Heart left ventricle (tissue), 16 donors: ENCODE measurements at places on chromosomes 6 and 20. TPM values are rescaled to one million over a fixed set of nuclear protein-coding genes. Genes with fewer than 3 reads are reported as not detected.

- no peak for DNase-seq
Observed at GRCh38 chr6:153503810-153504209, 372.7 kb upstream of the RGS17 start.

DNA sequence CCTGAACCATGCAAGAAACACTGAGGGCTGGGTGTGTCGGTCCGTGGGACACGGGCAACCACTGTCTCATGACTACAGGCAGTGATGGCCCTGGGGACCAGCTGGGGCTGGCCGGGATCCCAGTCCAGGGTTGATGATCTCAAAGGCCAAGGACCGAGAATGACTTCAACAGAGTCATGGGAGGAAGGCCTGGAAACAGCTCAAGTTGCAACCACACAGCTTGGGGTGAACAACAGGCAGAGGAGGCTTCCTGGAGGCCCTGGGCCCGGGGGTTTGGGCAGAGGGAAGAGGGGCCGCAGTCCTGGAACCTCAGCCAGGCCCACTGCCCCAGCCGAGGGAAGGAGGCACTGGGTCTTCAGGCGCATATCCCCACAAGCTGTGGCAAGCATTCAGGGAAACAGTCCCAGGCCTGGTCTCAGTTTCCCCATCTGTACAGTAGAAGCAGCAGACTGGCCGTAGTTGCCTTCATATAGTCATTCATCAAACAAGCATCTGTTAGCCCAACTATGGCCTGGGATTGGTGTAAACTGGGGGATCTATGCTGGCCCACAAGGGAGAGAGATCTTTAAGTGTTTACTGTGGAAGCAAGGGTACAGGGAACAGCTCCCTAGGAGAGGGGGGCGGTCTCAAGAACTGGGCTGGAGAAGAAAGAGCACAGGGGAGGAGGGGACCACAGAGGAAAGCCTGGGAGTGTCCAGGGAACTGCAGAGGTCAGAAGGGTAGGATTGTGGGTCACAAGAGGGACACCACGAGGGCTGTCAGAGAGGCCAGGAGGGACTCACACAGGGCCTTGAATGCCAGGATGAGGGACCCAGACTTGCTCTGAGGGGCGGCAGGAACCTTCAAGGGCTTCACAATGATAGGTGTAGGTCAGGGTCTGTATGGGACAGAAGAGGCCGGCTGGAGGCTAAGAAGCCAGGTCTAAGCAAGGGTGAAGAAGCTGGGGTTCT is 2.1 kb downstream of the MYL9 start:
- DNase-seq: peak; percentile 90

Gene HDAC2
- total RNA-seq: 55.2 TPM

Gene LY6G5C
- 1.3 TPM for total RNA-seq

- no peak for DNase-seq
Observed at GRCh38 chr20:1654996-1655395, 2.6 kb downstream of the SIRPG start.

Gene IYD
- total RNA-seq: not detected

DNA sequence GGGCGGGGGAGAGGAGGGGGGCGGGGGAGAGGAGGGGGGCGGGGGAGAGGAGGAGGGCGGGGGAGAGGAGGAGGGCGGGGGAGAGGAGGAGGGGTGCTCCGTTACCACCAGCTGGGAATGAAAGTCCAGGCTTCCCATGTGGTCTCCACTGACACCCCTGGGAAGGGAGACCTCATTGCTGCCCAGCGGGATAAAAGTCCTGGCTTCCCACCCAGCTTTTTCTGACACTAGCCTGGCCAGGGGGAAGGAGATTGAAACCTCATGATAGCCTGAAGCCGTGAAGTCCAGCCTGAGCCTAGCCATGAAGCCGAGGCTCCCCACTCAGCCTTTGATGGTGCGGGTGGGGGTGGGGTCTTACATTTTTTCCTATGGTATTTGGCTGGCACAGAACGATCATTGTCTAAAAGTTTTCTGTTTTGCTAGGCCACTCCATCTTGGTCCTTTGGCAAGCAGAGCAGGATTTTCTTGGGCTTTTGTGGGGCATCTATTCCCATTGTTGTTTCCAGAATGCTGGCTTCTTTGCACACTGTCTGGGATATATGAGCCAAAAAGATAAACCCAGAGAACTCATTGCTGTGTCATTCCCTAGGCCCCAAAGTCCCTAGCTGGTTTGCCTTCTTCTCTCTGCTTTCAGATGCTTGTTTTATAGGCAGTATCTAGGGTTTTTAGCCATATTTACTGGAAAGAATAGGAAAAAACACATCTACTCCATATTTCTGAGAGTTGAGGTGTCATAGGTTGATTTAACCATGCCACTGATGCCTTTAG is 67.9 kb upstream of the RNF24 start:
- DNase-seq: no peak

Gene SLC26A8
- not detected for total RNA-seq

Gene MEP1A
- total RNA-seq: not detected

GRCh38 chr20:46351357-46352058 is 43.2 kb upstream of the CDH22 start:
- DNase-seq: no peak

DNA sequence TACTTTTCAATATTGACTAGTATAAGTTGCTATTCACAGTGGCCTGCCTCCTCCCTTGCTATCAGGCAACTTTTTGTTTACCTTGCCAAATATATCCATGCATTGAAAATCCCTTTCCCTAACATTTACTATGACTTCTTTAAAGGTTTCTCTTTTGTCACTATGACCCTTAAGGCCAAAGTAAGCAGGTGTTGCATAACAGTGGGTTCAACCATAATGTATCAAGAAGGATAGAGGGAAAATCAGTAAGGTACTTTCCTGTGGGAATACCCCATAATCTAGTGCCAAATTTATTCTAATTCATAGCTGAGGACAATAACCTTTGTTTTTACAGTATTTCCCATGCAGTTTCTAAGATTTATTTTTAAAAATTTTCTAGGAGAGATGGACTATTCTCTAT is 527.6 kb downstream of the CDKAL1 start:
- DNase-seq: no peak

Gene CENPW
- 7.9 TPM for total RNA-seq

DNA sequence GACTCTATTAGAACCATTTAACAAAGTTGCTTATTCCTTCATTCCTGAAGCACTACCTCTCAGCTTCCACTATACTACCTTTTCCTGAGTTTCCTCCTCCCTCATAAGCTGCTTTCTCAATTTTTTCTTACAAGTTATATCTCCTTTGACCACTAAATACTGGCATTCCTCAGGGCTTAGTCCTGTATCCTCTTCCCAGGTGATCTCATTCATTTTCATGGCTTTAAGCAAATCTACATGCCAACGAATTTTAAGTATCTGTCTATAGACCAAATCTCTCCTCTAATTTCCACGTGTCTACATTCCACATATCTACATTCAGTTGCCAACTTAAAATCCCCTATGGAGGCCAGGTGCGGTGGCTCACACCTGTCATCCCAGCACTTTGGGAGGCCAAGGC is 134.7 kb downstream of the BTBD9 start:
- DNase-seq: no peak

Gene PKIB
- not detected for total RNA-seq

GRCh38 chr6:136158387-136158821 is 91.7 kb downstream of the MTFR2 start:
- DNase-seq: peak; percentile 79

DNA sequence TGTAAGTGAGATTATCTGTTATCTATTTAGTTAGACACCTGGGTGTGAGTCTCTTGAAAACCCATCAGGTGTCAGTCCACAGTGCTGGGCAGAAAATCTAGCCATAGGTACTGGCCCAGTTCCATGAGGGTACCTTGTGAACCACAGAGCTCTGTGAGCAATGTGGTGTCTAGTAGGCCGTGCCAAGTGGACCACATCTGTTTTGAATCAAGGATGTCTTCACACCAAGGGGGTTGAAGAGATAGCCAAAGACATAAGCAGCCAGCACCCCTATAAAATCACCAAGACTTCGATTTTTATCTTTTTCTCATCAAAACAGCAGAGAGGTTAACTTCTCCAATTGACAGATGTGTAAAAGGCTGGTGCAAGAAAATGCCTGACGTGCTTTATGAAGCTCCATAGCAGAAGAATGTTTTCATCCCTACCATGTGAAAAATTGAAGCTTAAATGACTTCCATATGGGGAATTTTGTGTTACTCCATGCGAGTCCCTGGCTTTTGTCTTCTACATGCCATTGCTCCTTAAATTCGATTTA is 368.7 kb downstream of the HAO1 start:
- no peak for DNase-seq

Gene SEMG1
- not detected for total RNA-seq
